ENCODE measurements at places on chromosomes 5 and 9.

- no peak overlapping the region for H3K27ac ChIP-seq
- no peaks in the 10 kb centered on the region for H3K4me1 ChIP-seq
- DNase-seq: no peak
Measured at GRCh38 chr5:122673343-122673742, 101.5 kb upstream of the SNX2 start.

- peaks cover 7% of the 10 kb centered on the region for H3K4me1 ChIP-seq
- H3K27me3 ChIP-seq: no peaks in the 10 kb centered on the region
- no peak for DNase-seq
- H3K36me3 ChIP-seq: no peaks in the 10 kb centered on the region
Measured at GRCh38 chr5:55570570-55570969, 35.8 kb upstream of the PLPP1 start.

GRCh38 chr5:73295447-73295846 lies 122.5 kb downstream of the TMEM174 start:
- H3K36me3 ChIP-seq: no peaks in the 10 kb centered on the region
- no peak overlapping the region for H3K4me3 ChIP-seq
- no peak overlapping the region for H3K27ac ChIP-seq
- no peak for DNase-seq
- H3K27me3 ChIP-seq: peaks cover 80% of the 10 kb centered on the region

DNA sequence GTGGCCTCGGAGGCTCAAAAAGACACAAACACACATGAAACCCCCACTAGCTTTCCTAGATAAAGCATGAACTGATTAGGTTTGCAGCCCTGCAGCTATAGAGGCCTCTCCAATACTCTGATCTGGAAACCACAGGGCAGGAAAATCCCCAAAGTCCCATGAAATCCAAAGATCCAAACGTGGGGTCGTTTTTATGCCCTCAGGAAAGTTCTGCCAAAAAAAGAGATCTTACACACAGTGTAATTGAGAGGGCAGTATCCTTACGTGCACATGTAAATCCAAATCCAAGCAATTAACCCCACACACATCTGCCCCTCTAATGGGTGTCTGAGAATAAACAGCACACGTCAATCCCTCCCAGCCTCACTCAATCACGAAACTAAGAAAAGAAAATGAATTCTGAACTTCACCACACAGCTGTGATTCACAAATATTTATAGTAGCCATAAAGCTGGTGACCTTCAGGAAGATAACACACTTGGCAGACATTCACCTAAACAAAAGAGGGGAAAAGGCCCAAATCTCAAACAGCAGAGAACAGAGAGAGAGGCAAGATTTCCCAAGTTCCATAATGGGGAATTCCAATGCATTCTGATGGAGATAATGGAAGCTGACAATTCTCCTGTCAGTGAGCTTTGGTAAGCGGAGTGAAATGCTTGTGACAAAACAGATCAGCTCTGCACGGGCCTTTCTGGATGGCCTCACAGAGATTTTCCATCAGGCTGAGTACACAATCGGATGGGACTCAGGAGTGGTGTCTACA lies 114.2 kb downstream of the SEMA5A start:
- H3K27me3 ChIP-seq: no peaks in the 10 kb centered on the region
- H3K36me3 ChIP-seq: peaks cover 73% of the 10 kb centered on the region
- H3K4me1 ChIP-seq: no peaks in the 10 kb centered on the region
- H3K4me3 ChIP-seq: no peak overlapping the region

DNA sequence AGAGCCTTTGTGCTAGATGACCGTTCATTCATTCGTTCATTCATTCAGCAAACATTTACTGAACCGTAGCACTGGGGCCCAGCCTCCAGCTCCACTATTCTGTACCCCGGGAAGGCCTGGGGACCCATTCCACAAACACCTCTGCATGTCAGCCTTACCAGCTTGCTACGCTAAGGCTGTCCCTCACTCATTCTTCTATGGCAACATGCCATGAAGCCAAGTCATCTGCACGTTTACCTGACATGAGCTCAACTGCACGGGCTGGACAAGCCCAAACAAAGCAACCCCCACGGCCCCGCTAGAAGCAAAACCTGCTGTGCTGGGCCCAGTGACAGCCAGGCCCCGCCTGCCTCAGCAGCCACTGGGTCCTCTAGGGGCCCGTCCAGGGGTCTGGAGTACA lies 6.0 kb downstream of the CEL start:
- H3K27me3 ChIP-seq: no peaks in the 10 kb centered on the region
- peaks cover 3% of the 10 kb centered on the region for H3K36me3 ChIP-seq
- no peak for DNase-seq
- H3K4me1 ChIP-seq: no peaks in the 10 kb centered on the region
- H3K4me3 ChIP-seq: no peak overlapping the region

DNA sequence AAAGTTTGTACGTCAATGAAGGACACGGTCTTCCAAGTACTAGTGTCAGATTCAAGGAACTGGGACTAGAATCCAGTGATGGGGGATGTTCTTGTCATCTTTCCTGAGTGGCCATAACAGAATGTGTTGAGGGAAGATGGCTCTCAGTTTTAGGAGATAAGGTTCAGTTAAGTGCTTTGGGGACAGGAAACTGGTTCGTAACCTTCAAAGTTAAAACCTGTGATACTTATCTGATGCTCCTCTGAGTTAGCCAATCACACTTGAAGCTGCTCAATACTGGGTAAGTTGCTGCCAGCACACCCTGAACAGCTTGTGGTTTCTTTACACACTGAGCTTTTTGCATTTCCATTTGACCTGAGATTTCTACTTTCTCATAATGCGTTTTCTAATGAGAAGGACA lies 64.4 kb downstream of the PIK3R1 start:
- H3K27me3 ChIP-seq: no peaks in the 10 kb centered on the region
- no peak overlapping the region for H3K27ac ChIP-seq
- H3K4me1 ChIP-seq: no peaks in the 10 kb centered on the region
- peaks cover 83% of the 10 kb centered on the region for H3K36me3 ChIP-seq
